ENCODE measurements at places on chromosomes 2 and 18.
A peak's percentile ranks its signal among the peaks of the same experiment; 100 is the strongest.

- no peak for DNase-seq
Measured at GRCh38 chr2:176553685-176554100, 284.5 kb downstream of the MTX2 start.

GRCh38 chr2:99662761-99663341 lies 173.0 kb upstream of the REV1 start:
- no peak for DNase-seq

- no peak for DNase-seq
Measured at GRCh38 chr2:234793212-234793785, 158.5 kb upstream of the SH3BP4 start.

- no peak for DNase-seq
Measured at GRCh38 chr2:109299536-109299935, 170.5 kb downstream of the SH3RF3 start.

GRCh38 chr2:149313512-149313972 lies 16.8 kb upstream of the LYPD6 start:
- DNase-seq, result peak; percentile 33

- no peak for DNase-seq
Measured at GRCh38 chr2:29311458-29311857, 196.2 kb downstream of the CLIP4 start.

DNA sequence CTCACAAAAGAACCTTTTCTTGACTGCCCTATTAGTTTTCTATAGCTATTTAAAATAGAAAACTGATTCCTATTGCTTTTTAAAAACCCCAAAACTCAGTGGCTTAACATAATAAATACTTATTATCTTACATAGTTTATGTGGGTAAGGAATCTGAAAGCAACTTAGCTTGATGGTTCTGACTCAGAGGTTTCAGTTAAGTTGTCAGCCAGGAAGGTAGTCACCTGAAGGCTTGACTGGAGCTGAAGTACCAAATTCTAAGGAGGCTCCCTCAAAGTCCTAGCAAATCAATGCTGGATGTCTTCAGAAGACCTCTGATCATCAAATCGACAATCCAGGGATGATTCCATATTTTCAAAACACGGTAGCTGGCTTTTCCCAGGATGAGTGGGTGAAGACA lies 546.6 kb upstream of the CDH2 start:
- no peak for DNase-seq

DNA sequence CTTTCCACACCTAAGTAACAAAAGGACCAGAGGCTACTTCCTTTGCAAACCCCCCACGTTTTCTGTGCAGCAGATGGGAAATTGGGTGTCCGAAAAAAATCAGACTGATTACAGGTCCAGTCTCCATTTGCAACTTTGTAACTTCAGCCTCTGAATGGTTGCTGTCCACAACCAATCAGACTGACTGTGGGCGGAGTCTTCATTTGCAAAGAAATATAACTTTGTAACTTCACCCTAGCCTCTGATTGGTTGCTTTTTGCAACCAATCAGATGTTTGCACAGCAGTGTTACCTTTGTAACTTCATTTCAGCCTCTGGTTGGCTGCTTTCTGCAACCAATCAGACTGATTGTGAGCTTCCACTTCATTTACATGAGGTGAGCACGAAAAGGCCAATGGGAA lies 27.8 kb upstream of the CACNB4 start:
- no peak for DNase-seq

DNA sequence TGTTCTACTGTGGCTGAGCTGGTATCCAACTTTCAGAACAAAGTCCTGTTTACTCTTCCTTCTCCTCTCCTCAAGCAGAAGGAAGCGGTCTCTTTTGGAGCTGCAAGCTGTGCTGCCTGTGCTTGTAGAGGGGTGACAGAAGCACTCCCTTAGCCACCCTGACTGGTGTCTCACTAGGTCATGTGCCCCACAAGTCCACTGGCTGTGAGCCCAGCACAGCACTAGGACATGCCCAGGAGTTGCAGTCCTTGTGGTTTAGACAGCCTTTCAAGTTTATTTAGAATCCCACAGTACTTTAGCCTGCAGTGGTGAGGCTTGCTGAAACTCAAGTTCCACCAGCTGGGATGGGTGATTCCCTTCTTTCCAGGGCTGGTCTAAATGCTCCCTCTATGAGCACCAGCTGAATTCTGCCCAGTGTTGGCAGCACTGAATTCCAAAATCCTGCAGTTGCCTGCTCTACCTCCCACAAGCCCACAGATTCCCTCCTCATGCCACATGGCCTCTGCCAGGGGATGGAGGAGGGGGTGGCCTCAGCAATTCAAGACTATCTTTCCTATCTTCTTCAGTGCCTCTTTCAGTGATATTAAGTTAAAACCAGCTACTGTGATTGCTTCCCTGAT lies 61.2 kb downstream of the CCDC85A start:
- DNase-seq, result no peak

GRCh38 chr18:37709740-37710139 lies 144.1 kb upstream of the CELF4 start:
- DNase-seq, result no peak

DNA sequence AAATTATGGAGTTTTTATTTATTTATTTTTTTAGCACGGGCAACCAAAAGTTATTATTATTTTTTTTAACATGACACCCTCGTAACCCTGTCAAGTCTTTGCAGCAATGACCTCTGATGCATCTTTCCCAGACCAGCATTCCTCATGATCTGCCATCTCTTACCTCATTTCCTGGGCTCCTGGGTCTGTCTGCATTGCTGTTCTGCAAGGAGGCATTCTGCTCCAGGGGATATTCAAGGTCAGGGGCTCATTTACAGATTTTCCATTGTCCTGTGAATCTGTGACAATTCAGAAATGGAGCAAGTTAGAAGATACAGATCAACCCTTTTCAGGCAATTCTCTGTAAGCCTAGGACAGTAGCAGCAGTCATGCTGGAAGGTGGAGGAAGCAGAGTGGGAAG lies 43.0 kb downstream of the NGEF start:
- no peak for DNase-seq

DNA sequence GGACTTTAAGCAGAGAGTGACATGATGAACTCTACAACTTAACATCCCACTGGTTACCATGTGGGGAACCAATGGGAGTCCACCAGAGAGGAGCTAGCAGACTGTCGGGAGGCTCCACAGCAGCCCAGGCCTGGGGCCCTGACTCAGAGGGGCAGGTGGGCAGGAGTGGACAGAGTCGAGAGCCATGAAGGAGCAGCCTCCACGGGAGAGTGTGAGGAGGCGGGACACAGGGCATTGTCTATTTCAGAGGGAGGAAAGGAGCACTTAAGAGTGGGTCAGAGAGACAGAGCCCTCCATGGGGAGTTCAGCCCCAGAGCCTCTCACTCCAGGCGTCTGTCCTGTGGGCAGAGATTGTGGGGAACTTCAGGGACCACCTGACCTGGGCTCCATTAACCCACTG lies 118.7 kb downstream of the CYP26B1 start:
- no peak for DNase-seq

GRCh38 chr2:127681288-127681804 lies 6.0 kb upstream of the LIMS2 start:
- no peak for DNase-seq

- DNase-seq, result no peak
Measured at GRCh38 chr2:119772128-119772527, 12.4 kb downstream of the PTPN4 start.

GRCh38 chr2:162072181-162072702 lies 1.8 kb downstream of the DPP4 start:
- no peak for DNase-seq

- DNase-seq, result no peak
Measured at GRCh38 chr2:109205447-109205846, 76.4 kb downstream of the SH3RF3 start.

DNA sequence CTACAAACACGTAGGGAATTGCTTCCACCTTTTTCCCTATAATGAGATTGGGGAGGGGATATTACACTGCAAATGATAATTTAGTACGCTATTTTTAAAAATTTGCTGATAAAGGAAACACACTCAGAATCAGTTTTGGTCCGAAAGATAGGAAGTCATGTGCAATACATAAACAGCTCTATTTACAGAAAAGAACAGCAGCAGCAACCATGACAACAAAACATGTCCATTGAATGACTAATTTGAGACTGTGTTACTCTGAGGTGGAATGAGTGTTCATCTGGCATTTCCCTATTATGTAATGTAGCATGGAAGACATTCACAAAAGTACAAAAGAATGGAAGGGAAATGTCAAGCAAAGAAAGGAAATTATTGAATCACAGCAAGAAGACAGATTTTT lies 337.2 kb downstream of the NBAS start:
- DNase-seq, result no peak

GRCh38 chr2:129252781-129253460 lies 726.5 kb upstream of the RAB6C start:
- no peak for DNase-seq

DNA sequence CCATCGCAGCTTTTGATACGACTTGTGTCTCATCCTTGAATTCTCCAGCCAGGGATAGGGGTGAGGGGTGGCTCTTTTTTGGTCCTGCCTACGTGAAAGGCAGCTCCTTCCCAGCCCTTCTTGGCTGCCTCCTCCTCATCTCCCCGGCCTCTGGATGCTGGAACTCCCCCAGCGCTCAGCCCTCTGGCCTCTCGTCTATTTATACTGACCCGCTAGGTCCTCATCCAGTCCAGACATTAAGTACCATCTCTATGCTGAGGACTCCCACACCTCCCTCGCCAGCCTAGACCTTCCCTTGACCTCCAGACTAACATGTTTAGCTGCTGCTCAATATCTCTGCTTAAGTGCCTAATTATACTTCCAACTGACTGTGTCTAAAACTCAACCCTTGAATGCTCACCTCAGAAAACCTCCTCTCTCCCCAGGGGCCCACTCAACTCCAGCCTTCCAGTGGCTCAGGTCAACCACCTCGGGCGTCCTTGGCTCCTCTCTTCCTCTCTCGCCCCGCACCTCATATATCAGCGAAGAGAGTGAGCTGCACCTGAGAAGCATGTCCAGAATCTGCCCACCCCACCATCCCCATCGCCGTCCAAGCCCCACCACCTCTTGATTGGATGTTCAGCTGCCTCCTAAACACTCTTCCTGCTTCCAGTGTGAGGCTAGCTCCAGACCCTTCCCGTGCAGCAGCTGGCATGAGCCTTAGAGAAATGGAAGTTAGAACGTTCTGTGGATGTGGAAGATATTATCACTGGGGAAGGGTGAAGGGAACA lies 34.8 kb downstream of the TOGARAM2 start:
- no peak for DNase-seq

GRCh38 chr2:111697560-111697959 lies 186.4 kb downstream of the ANAPC1 start:
- no peak for DNase-seq

- no peak for DNase-seq
Measured at GRCh38 chr2:177169810-177170514, 42.6 kb upstream of the HNRNPA3 start.

GRCh38 chr2:66929632-66930338 lies 467.3 kb upstream of the ETAA1 start:
- no peak for DNase-seq

DNA sequence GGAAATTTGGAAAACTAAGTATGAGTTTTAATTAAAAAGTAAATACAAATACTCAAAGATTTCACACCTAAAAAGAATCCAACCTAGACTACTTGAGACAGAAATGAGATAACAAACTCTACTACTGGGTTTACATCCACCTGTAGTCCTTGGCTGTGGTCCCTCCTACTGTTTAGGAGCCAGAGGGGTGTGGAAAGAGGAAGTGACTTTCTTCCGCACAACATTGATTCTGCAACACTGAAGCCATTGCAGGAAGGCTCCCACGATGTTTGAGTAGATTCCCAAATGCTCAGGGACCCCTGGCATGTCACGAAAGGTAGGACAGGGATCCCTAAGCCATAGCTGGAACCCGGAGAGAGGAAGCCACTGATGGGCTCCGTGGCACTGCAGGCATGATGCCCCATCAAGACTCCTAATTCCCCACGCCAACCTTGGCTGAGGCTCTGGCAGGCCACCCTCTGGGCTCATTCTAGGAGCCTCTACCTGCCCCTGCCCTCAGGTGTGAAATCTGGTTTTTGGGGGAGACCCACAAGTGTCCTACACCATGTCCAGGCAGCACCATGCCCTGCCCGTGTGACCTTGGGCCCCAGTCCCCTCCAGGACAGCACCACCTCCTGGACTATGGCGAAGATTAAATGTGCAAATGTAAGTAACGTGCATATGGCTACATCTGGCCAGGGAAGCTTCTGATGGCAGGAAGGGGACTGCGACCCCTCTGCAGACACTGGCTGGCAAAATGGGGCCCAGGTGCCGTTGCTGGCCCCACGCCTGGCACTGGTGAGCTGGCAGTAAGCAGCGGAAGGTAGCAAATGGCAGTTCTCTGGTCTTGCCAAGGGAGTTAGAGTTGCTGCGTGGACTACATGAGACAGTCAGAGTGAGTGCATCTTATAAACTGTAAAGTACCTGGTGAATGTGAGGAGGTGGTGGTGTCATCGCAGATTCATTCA lies 38.2 kb upstream of the MAL start:
- DNase-seq, result no peak

DNA sequence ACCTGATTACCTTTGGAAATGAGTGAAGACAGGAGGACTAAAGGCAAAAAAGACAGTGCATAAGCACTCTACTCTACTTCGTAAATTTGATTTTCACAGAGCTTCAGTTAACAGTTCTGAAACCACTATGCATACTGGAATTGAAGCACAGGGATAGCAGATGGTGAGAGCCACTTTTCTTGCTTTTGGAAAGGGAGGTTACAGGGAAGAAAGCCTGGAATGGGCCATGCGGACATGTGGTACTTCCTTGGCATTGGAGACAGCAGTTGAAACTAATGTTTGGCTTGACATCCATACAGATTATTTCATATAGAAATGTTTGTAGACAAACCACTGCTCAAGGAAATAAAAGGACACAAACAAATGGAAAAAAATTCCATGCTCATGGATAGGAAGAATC lies 585.6 kb upstream of the RAB6C start:
- DNase-seq, result no peak

- no peak for DNase-seq
Measured at GRCh38 chr18:21000667-21001066, 110.9 kb downstream of the ROCK1 start.

DNA sequence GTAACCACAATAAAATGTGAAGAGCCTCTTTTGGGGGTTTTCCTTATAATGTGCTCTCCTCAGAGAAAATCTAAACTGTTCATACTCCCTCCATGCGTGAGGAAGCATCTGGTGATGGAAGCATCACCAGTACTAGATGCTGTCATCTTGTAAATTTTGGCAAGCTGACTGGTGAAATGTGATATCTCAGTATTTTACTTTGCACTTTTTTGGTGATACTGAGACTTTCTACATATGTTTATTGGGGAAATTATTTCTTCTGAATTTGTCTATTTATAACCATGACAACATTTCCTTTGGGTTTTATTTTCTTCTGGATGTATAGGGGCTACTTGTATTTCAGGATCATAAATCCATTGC lies 95.9 kb upstream of the DLGAP1 start:
- DNase-seq, result no peak

GRCh38 chr2:120786038-120786960 lies 50.6 kb downstream of the GLI2 start:
- no peak for DNase-seq

GRCh38 chr18:30358555-30358954 lies 684.0 kb downstream of the DSC3 start:
- no peak for DNase-seq

- no peak for DNase-seq
Measured at GRCh38 chr2:19802086-19802841, 99.5 kb downstream of the TTC32 start.

Data from neuronal stem cell (in vitro differentiated cells).